Activated CD4-positive, alpha-beta T cell treated with anti-CD3 and anti-CD28 coated beads, Interleukin-10, Interleukin-2, amounts not matched to agents 100 ng/mL and 50 ng/mL, durations not matched to agents 16 hours and 8 hours (primary cell): ENCODE measurements at places on chromosomes 11 and 22.

DNA sequence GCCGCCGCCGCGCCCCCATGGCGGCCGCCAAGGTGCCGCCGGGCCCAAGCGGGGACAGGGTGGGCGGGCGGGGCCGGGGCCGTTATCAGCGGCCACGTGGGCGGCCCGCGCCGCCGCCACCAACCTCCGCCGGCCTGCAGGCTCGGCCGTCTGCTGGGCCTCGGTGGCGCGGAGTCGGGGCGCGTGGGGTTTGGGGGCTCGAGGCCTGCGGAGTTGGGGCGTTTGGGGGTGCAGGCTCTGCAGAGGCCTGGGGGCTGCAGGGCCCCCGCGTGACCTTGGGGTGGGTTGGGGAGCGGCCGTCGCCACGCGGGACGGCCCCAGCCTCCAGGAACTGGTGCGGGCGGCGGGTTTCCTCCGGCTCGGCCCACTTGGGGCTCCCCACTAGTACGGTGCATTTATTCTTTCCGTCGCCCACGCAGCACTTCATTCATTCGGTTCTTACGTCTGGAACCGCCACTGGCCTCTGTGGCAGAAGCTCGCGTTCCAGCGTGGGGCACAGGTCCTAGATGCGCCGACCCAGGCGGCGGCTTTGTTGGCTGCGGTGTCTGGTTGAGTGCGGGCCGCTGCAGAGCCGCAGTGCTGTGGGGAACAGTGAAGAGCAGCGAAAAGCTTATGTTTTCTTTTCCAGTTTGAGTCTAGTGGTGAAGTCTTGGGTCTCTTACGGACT lies 740 bp upstream of the TRMT2A start:
- peak; percentile 61 for DNase-seq

DNA sequence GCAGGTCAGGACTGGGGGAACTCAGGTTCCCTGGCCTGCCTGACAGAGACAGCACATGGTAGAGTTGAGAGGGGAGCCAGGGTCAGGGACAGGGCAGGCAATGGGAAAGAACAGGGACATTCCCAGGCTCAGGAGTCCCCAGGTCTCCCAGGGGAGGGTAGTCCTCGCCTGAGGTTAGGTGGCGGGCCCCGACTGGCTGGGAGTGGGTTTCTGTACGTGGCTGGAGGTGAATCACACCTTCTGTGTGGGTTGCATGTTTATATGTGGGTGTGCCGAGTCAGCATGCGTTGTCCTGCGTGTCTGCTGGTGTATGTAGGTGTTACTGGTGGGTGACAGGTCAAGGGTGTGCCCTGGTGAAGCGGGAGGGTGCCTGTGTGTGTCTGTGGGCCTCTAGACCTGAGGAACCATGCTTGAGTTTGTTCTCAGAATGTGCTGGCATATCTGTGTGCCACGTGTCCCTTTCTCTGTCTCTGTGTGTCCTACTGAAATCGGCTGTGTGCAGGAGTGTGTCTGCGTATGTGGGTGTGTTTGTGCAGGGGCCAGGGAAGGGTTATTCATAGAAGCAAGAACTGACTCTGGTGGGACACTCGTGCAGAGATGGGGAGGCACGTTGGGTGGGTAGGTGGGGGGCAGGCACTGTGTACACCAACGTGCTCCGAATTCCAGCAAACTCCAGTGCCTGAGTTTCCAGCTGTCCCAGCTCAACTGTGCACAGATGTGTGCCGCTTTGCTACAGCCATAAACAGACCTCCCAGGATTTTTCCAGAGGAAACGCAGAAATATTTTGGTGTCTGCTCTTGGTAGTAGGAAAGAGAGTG lies 23.8 kb upstream of the OAF start:
- no peak for DNase-seq

- no peak for DNase-seq
Observed at GRCh38 chr11:119533462-119533861, 110.5 kb upstream of the THY1 start.

DNA sequence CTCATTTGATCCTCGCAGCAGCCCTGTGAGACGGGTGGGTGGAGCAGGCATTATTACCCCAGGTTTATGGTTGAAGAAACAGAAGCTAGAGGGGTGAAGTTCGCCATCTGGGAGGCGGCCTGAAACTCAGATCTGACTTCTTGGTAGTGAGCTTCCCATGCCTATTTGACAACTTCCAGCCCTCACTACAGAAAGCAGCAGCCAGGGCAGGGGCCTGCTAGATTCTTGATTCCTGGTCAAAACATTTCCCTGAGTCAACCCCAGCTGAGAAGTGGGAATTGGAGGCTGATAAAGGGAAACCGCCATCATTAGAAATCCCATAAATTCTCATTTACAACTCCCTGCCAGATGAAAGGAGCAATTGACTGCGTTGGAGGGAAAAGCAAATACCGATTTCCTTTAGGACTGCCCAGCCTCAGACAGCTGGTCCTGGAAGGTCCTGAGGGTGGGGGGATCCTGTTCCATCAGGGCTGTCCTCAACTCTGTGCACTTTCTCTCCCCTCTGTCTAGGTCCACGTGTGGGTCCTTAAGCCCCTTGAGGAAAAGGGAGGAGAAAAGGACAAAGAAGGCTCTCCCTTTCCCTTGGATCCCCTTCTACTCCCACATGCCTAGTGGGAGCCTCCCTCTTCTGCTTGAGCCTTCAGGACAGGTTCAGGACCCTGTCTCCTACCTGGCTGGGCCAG lies 10.2 kb upstream of the NECTIN1 start:
- no peak for DNase-seq

DNA sequence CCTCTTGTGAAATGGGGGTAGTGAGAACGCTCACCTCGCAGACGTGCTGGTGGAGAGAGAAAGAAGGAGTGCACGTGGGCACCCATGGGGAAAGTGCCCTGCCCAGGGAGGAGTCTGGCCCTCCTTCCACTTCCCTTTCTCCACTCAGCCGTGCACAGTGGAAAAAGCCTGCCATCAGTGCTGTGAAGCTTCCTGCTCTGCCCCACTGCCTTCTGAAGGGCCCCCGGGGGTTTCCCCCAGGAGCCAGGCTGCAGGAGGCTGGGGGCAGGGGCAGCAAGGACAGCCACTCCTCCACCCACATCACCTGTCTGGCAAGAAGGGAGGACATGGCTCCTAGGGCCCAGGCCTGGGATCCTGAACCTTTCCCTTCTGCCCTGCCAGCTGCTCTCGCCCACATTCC lies 7.6 kb downstream of the TP53I11 start:
- peak; percentile 12 for DNase-seq

DNA sequence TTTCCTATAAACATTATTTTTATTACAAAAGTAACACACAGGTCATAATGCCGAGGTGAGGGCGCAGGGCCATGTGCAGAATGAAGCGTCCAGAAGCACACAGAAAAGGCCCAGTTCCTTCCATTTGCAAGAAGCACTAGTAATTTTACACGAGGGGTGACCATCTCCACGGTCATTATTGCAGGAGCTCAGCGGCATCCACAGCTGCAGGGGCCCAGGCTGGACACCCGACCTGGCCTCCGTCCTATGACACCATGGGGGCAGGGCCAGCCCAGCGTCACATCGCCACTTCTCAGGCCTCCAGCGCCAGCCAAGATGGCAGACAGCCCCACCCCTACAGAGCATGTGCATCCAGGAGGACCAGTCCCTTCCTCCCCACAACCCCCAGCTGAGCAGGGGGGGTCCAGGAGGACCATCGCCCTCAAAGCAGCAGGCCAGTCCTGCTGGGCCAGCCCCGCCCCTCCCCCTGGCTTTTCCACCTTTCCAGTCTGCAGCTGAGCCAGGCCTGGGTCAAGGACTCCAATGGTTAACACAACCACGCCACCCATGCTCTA lies 3.5 kb downstream of the IGF2 start:
- DNase-seq: no peak

DNA sequence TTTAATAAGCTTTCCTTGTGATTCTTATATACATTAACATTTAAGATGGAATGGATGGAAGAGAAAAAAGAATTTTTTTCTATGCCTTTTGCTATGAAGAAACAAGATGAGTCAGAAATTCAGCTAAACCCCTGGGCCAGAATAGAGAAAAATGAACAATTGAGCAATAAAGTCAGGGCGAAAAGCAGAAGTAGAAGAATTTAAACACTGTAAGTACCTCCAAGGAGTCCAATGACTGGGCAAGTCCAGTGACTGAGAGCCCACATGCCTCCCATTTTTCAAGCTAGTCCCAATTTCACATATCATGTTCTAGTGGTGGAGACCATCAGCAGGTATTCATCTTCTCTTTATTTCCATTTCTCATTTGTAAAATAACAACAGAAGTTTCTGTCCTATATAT lies 18.6 kb upstream of the APLP2 start:
- DNase-seq: no peak

DNA sequence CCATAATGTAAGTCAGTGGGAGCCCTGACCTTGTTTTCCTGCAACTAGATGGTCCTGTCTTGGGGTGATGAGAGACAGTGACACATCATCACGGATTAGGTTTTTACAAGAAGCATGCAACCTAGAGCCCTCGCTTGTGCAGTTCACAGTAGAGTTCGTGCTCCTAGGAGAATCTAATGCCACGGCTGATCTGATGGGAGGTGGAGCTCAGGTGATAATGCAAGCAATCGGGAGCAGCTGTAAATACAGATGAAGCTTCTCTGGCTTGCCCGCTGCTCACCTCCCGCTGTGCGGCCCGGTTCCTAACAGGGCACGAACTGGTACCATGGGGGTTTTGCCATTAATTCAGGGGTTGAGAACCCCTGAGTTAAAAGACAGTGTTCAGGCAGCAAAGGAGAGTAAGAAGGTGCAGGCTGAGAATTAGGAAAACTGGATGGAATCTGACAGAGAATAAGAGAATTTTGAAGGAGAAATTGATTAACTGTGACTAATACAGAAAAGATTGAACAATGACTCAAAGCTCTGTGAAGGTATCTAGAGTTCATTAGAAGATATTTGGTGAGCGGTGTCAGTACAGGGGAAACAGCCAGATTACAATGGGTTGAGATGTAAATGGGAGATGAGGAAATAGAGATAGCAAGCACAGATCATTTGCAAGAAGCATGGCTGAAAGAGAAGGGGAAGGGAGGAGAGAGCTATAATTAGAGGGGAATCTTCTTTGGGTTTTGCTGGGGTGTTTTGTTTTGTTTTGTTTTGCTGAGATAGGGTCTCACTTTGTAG lies 21.0 kb downstream of the WEE1 start:
- DNase-seq: no peak

- peak; percentile 67 for DNase-seq
Observed at GRCh38 chr11:118917481-118918127, 8.1 kb downstream of the BCL9L start.

GRCh38 chr11:76916712-76917111 lies 56.0 kb downstream of the ACER3 start:
- DNase-seq: no peak

DNA sequence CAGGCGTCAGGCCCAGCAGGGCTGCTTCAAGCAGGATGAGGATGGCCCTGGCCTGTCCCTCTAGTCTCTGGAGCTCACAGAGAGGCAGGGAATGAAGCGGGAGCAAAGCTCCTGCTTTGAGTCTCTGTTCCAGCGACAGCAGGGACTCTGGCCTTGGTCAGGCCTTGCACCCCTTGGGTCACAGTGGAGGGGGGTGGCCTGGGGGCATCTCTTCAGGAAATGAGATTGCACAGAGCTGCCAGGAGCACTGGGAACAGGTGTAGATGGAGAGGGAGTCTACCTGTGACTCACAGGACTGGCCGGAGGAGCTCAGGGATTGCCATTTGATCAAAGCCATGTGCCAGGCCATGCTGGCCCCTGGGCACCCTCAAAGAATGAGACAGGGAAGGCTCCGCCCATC lies 1.6 kb downstream of the ANO1 start:
- no peak for DNase-seq

GRCh38 chr22:24138649-24139420 lies 42.5 kb upstream of the SUSD2 start:
- no peak for DNase-seq

- DNase-seq: no peak
Observed at GRCh38 chr22:49590851-49591445, 236.7 kb downstream of the BRD1 start.

DNA sequence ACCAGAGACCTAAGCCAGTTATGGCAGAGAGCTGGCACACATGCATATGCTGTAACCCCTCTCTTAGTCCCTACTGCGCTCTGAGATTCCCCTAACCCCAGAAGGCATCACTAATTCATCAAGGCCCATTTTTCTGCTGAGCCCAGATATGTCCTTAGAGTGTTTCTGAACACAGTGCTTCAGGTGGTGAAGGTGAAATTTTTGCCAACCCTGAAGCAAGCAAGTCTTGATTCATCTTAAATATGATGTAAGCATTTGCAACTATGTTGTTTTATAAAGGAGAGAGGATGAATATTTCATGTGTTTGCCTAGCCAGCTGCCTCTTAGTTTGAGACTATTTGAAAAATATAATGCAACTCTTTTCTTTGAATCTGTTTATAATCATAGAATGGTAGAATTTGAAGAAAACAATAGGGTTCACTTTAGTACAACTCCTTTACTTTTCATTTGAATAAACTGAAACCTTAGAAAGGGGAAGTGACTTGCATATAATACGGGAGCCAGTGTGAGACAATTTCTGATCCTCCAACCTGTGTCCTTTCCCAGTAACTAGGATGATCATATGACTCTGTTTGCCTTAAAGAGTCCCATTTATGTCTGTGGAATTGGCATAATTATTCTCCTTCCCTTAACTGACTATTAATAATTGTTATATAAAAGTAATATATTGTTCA lies 194.3 kb upstream of the MTNR1B start:
- no peak for DNase-seq

- DNase-seq: no peak
Observed at GRCh38 chr11:28009388-28009787, 98.6 kb downstream of the KIF18A start.

- no peak for DNase-seq
Observed at GRCh38 chr22:45069925-45070324, 60.1 kb upstream of the PHF21B start.

GRCh38 chr11:120996973-120997372 lies 26.9 kb upstream of the TBCEL start:
- DNase-seq: no peak

DNA sequence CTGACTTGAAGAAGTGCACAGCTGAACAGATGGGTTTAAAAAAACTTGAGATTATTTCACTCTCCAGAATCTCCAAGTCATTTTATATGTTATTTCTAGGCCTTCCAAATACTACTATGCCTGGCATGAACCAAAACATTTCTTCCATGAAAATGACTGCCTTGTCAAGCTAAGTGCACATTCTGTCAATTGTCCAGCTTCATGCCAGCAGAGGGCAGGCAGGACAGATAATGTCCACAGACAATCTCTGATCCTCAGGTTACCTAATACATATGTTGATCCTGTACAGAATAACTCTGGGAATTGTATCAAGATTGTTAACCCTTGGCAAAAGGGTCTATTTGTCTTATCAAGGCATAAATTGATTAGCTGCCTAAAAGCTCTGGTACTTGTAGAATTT lies 229.5 kb downstream of the AASDHPPT start:
- DNase-seq: no peak

DNA sequence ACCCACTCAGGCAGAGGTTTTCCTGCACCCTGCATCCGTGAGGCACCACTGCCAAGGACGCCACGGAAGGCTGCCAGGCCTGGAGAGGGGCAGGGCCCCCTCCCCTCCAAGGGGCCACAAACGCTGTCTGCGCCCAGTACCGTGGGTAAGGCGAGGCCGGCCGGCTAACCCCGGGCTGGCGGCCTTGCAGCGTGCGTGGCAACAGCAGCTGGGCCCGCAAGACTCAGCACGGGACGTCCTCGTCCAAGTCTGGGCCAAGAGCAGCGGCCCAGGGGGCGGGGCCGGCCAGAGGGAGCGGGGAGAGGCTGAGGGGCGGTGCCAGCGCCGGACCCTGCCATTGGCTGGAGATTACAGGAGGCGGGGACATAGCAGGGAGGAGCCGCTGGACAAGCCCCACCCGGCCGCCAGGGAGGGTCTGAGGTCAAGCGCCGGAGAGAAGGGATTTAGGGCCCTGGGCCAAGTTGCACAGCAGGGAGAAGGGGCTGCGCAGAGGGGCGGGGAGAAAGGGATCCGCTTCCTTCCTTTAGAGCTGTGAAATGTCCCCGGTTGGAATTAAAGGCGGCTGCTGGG lies 16.0 kb downstream of the SLC43A1 start:
- peak; percentile 60 for DNase-seq

- no peak for DNase-seq
Observed at GRCh38 chr11:6269994-6270393, 10.4 kb downstream of the CCKBR start.
